ENCODE measurements at places on chromosomes 1 and 21. TPM values are rescaled to one million over a fixed set of nuclear protein-coding genes. Genes with fewer than 3 reads are reported as not detected.

GRCh38 chr21:37176716-37177115, 90.4 kb downstream of the VPS26C start:
- no peak for DNase-seq

- DNase-seq: no peak
These were observed 109.8 kb downstream of the PBX1 start for GRCh38 chr1:164668491-164669400.

DNA sequence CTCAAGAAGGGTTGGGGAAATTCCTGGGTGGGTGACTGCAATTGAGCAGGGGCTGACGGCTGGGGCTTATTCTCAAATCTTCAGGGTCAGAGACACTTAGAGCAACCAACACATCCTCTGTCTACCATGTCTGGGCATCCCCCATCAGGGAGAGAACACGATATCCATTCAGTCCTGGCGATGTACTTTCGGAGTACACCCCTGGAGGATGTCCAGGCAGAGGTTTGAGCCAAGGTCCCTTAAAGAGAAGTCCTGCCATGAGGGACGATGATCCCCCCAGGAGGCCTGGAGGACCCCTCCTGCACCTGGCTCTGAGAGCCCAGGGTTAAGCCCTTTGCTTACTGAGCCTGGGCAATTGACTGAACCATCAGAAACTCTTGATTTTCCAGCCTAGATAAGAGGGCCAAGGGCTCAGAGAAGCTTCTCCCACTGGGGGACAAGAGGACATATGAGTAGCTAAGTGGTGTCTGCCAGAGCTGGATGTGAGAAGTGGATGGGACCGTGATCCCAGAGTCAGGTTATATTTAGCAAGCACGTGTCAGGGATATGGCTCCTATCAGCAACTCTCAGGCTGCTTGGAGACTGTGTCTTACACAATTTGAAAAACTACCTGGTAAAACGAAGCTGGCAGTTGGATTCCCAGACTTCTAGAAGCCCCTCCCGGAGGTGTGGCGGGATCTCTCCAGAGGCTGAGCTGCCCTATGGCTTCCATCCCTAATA, 253.3 kb upstream of the VAMP3 start:
- no peak for DNase-seq

GRCh38 chr1:78520216-78520615, 29.4 kb downstream of the PTGFR start:
- DNase-seq: no peak

The LORICRIN gene
- 0.33 TPM for total RNA-seq

- peak; percentile 30 for DNase-seq
These were observed 39.6 kb downstream of the UCHL5 start for GRCh38 chr1:193019442-193020026.

- no peak for DNase-seq
These were observed 52.3 kb upstream of the COG2 start for GRCh38 chr1:230589951-230590350.

GRCh38 chr1:199176713-199177112, 537.9 kb downstream of the PTPRC start:
- no peak for DNase-seq

- no peak for DNase-seq
These were observed 188.2 kb downstream of the HHAT start for GRCh38 chr1:210516697-210517459.

The CELA2B gene
- 0.28 TPM for total RNA-seq

The ZNF593OS gene
- total RNA-seq: not detected

DNA sequence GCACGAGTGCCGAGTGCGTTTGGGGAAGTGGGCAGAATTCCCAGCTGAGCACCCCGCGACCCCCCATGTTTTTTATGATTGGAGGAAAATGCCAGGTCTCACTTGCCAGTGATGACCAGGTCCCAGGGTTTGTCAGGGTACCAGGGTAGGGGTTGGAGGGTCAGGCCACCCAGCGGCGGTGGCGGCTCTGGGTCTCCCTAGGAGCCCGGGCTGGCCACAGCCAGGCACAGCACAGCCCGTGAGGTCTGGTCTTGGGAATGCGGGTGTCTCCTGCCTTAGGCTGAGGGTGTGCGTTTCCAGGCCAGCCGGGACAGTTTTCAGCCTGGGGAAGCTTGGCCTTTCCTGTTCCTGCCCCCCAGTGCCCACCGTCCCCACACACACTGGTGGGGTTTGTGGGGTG, 22.7 kb downstream of the PRKCZ start:
- DNase-seq: no peak

GRCh38 chr1:170617591-170618330, 46.2 kb upstream of the PRRX1 start:
- DNase-seq: no peak
